ENCODE measurements at places on chromosomes 1 and 21.

GRCh38 chr1:181179279-181179986, 90.9 kb downstream of the IER5 start:
- DNase-seq, result no peak

DNA sequence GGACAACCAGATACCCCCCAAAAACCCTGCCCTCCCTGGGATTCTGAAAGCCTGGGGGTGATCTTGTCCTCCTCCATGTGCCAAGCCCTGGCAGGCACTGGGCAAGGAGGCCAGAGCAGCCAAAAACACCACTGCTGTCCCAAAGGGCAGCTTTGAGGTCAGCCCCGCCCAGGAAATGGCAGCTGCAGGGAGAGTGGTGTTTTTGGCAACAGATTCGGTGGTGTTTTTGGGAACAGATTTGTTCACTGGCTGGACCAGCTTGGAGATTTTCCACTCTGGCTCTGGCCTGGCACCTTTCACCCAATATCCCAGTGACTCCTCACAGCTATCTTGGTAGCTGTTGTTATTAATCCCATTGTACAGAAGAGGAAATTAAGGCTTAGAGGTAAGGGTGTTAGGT, 34.7 kb downstream of the LRP8 start:
- DNase-seq, result no peak

DNA sequence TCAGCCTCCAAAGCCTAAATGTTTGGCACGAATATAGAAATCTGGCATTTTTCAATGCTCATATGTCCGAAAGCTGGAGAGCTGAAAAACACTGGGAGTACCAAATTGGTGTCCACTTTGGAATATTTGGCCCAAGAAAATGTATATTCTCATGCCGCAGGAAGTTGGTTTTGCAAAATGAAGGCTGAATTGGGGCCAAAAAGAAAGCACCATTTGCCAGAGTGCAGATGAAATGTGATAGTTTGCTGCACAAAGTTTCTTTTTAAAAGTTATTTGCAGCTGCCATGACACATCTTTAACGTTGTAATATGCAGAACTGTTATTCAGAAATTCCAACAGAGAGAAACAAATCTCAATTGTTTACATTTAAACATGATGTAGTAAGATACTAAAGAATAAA, 124.2 kb upstream of the LYPLAL1 start:
- DNase-seq, result no peak

DNA sequence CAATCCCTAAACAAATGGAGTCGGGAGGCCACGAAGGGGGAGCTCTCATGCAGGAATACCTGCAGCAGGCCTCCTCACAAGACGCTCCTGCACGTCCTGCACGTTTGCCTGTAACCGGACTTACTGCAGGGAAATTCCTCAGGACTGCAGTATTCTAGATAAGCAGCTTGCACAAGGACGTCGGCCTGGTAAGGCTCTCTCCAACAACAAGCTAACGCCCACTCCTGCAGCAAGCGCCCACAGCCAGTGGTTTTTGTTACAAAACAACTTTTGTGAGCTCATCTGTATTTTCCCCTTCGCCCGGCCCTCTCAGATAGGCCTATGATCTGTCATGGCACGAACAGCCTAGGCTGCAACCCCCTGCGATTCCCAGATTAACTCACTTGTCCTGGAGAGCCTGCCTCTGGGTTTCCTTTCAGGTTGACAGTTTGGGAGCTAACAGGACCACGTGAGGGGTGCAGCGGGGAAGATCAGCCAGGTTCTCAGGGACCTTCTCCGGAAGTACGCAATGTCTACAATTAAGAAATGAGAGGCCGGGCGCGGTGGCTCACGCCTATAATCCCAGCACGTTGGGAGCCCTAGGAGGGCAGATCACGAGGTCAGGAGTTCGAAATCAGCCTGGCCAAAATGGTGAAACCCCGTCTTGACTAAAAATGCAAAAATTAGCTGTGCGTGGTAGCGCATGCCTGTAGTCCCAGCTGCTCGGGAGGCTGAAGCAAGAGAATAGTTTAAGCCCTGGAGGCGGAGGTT, 921 bp upstream of the MIB2 start:
- peak; percentile 35 for DNase-seq

GRCh38 chr1:230868736-230869385, 540 bp upstream of the C1orf198 start:
- DNase-seq, result no peak

GRCh38 chr1:165894591-165894990, 67.2 kb downstream of the UCK2 start:
- no peak for DNase-seq

DNA sequence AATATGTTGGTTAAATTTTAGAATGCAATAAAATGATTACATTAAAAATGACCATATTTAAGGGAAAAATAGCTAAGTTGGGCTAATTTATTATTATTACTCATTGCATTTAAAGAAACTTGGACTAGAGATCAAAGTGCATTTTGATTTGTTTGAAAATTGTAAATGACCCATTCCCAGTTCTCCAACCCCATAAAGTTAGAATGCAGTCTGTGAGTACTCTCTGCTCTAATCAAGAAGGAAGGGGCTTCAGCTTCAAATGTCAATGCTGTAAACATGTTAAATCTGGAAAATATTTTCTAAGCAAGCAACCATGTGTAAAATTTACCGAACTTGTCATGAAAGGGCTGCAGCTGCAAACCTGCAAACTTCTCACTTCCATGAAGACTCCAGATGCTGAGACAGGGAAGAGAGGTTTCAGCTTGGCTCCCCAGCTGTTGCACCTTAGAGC, 232.7 kb downstream of the TTLL7 start:
- DNase-seq, result no peak
